ENCODE measurements at places on chromosomes 1 and 21.
A peak's percentile ranks its signal among the peaks of the same experiment; 100 is the strongest.

GRCh38 chr1:185480545-185480944 is 163.5 kb upstream of the IVNS1ABP start:
- DNase-seq = no peak

DNA sequence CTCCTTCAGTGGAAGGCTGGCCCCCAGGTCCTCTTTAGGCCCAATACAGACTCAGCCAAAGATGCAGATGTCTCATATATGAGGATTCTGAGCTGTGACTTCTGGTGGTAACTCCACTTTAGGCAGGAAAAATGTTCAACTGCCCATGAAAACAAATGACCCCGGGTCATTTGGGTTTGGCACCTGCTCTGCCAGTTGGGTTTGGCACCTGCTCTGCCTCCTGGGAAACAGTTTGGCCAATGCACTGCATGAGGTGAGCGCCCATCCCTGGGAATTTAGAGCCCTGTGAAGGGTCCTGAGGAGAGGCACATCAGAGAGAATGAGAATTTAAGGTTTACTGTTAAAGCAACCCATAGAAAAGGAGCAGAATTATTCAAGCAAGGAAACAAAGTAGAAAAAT is 45.3 kb downstream of the B3GALT5 start:
- no peak for DNase-seq

GRCh38 chr1:21935891-21936365 is 1.2 kb downstream of the HSPG2 start:
- no peak for DNase-seq

DNA sequence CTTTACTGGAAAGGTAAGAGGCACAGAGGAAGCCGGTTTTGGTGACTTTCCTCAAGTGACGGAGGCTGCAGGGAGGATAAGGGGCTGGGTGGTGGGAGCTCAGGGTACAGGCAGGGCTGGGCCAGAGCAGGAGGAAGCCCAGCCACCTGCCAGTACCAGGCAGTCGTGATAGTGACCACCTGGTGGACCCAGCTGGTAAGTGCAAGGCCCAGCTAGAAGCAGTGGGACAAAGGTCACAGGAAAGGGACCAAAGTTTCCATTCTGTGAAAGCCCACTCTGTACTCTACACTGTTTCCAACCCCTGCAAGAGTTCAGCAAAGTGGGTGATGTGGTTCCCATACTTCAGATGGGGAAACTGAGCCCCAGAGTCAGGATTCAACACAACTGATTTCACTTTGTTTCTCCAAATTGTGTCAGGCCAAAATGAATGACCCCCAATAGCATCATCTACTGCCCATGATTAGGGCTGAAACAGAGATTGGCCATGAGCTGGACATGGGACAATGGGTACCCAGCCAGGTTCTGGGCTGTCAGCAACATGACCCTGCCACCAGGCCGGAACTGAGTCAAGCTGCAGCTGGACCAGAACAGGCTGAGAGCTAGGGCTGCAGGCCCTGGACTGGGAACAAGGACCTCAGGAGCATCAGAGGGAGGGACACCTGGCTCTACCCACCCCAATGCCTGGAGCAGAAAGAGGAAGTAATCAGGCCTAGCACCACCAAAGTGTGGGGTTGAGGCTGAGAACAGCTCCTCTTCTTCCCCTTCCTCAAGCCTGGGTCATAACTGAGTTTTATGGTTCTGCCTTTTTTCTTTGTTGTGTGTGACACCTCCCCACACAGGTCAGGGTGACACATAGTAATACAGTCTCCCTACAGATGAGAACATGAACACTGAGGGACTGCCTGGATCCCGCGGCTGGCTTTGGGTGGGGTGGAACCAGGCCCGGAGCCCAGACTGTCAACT is 50.2 kb downstream of the KCNN3 start:
- no peak for DNase-seq

DNA sequence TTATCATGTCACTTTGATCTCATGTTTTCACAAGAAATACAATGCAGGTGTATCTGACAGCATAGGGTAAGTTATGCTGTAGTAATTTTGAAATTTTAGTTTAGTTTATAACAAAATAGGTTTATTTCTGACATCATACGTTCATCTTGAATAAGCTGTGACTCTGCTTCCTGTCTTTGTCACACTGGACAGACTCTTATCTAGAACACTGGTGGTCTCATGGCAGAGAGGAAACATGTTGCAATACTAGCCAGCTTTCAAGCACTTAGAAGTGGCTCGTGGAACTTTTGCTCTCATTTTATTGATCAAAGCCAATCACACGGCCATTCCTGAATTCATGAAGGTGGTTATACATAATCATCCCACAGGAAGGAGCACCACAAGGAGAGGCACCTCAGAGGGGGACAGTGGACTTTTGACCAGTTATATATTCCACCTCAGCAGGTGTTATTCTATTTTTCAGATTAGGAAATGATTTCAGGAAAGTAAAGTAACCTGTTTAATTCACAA is 46.5 kb downstream of the CYP2J2 start:
- no peak for DNase-seq

DNA sequence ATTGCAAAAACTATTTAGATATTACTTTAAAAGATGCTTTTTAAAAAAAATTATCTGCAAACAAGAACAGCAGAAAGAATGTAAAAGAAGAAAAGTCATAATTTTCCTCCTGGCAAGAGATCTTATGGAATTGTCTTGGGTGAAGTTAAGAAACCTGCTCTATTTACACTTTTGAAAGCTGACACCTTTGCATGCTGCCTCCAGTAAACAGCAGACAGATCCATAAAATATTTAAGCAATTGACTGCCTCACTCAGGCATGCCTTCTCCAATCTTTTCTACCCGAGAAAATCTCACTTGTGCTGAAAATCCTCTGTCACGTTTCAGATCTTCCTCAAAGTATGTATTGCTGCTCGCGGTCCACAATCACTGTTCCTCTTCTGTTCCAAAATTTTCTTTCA is 107.9 kb upstream of the ZP4 start:
- no peak for DNase-seq

- DNase-seq = no peak
These were observed 3.7 kb downstream of the ST3GAL3 start for GRCh38 chr1:43711049-43711448.

GRCh38 chr1:205812878-205813754 is at the start of gene SLC41A1:
SLC41A1 (minus strand) TSS chr1:205813198; CDS start chr1:205810441, 2,757 bp downstream.
- DNase-seq = peak; percentile 88

DNA sequence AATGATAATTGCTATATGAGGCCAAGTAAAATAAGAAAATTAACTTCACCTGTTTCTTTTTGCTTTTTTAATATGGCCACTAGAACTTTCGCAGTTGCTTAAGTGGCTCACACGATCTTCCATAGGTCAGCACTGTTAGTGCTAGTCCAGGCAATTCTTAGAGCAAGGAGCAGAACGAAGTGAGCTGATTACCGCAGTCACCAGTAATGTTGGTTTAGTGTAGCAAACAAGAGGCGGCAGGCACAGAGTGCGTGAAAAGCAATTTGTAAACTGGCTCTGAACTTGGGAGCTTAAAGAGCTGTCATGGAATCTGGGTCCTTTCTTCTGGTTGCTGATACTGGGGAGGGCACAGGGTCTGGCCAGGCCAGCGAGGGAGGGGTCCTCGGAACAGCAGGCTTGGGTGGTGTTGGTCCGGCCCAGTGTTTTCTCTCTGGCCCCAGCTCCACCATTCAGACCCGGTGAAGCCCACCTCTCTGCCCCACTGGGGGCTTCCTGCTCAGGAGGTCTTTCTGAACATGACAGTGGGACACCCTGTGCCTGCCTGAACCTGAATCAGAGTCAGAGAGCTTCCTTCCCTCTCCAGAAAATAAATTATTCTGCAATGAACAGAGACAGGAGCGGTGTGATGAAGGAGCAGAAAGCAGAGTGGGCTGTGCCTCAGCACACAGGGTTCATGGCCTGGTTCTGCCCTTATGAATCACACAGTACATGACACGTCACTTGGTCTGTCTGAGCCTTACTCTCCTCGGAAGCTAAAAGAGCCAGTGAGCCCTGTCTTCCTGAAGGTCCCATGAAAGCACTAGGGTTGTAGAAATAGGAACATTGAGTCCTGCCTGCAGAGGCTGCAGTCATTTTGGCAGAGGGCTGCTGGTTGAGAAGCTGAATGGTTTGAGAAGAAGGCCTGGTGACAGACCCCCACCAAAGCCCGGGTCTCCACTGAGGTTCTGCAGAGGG is 11.9 kb downstream of the ETS2 start:
- DNase-seq = no peak

GRCh38 chr1:42936309-42937078 is 22.2 kb downstream of the SLC2A1 start:
- DNase-seq = no peak

DNA sequence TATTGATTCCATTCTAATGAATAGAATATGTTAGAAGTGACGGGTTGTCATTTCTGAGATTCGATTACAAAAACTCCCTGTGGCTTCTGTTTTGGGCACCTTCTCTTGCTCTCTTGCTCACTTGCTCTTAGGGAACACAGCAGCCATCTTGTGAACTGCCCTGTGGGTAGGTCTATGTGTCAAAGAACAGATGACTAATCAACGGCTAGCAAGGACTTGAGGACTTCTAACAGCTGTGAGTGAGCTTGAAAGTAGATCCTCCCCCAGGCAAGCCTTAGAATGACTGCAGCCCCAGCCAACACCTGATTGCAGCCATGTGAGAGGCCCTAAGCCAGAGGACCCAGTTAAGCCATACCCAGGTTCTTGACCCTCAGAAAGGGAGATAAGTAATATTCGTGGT is 49.3 kb downstream of the AZIN2 start:
- DNase-seq = no peak
